ENCODE measurements at places on chromosomes 1 and 21.
A peak's percentile ranks its signal among the peaks of the same experiment; 100 is the strongest.

- no peak for DNase-seq
Measured at GRCh38 chr1:220124542-220124941, 30.6 kb downstream of the IARS2 start.

- DNase-seq: no peak
Measured at GRCh38 chr1:187045371-187045770, 216.6 kb downstream of the PLA2G4A start.

GRCh38 chr21:45226540-45227326 lies 61.0 kb downstream of the POFUT2 start:
- DNase-seq: peak; percentile 55

DNA sequence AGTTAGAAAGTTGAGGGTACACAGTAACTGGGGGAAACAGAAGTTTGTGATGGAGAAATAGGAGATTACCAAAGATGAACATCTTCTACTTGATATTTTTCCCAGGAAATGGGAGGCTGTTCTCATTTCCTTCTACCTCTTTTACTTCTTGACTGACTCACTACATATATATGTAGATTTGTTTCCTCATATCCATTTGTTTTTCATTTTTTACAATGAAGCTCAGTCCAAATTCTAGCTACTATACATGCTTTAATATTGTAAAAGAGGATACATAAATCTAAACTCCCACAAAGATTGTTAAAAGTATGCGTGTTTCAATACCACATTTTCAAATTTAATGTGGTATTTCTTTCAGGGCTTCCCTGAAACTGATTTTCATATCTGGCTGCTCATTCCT lies 366.6 kb upstream of the NCAM2 start:
- peak; percentile 15 for DNase-seq

DNA sequence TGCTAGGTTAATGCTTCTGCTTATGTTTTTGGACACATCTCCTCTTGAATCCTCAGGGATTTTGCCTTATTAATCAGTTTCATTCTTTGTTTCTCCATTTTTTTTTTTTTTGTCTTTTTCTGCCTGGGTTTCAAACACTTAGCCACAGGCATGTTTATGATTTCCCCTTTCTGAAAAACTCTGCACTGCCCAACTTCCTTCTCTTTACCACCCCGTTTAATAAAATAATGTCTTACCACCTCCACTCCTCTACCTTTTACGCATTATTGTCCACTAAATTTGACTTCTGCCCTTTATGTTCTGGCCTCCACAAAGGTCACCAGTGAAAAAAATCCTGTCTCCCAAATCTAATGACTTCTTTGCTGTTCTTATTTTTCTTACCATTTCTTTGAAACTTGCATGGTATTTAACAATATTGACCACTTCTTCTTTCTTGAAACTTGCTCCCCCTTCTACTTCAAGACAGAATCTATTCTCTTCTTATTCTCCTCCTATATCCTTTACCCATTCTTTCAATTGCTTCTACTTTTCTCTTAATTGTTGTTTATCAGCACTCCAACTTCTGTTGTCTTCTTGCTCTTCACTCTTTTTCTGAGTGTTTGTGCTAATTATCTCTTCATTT lies 150.3 kb downstream of the TNFSF18 start:
- DNase-seq: no peak

GRCh38 chr1:236175642-236176336 lies 33.5 kb downstream of the GPR137B start:
- no peak for DNase-seq

DNA sequence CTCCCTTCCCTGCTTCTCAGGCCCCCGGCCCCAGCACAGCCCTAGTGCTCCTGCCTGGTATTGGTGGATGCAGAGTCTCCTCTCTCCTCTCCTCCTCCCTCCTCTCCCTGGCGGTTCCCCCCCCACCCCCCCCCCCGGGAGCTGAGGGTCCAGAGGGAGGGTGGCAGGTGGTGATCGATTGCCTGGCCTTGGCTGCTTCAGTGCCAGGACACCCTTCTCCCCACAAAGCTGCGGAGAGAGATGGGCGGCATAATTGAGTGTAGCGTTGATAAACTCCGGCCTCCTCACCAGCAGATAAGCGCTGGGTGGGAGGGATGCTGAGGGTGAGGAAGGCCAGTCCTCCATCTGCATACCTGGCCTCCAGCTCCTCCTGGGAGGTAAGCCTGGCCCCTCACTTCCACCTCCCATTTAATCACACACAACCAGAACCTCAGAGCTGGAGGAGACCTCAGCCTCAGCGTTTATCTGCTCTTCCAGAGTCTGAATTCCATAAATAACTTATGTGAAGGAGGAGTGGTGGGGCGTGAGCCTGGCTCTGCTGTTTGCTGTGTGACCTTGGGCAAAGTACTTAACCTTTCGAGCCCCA lies 60.8 kb downstream of the LRRN2 start:
- no peak for DNase-seq

DNA sequence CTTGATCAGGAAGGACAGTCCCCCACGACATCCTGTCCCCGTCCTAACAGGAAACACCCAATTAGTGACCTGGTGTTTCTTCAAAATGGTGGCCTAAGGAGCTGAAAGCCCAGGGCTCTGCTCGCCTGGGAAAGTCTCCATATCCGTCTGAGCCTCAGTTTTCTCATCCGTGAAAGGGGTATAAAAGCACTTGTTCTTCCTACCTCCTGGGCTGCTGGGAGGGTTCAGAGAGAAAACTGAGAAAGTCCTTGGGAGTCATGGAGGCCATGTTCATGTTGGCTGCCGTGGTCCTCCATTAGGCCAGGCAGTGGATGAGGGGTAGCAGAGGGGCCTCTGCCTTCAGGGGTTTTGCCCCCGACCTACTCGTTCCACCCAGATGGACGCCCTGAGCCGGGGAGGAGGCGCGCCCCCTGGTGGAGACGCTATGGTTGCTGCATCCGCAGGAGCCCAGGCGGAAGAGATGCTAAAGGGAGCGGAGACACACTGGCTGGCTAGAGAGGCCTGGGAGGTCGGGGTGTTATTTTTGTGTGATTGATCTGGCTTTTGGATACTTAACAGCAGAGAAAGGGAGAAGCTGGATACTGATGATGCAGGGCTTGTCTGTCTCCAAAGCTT lies 113.5 kb downstream of the PRDM2 start:
- peak; percentile 6 for DNase-seq

- DNase-seq: peak; percentile 35
Measured at GRCh38 chr1:85290826-85291225, 14.4 kb upstream of the BCL10 start.

DNA sequence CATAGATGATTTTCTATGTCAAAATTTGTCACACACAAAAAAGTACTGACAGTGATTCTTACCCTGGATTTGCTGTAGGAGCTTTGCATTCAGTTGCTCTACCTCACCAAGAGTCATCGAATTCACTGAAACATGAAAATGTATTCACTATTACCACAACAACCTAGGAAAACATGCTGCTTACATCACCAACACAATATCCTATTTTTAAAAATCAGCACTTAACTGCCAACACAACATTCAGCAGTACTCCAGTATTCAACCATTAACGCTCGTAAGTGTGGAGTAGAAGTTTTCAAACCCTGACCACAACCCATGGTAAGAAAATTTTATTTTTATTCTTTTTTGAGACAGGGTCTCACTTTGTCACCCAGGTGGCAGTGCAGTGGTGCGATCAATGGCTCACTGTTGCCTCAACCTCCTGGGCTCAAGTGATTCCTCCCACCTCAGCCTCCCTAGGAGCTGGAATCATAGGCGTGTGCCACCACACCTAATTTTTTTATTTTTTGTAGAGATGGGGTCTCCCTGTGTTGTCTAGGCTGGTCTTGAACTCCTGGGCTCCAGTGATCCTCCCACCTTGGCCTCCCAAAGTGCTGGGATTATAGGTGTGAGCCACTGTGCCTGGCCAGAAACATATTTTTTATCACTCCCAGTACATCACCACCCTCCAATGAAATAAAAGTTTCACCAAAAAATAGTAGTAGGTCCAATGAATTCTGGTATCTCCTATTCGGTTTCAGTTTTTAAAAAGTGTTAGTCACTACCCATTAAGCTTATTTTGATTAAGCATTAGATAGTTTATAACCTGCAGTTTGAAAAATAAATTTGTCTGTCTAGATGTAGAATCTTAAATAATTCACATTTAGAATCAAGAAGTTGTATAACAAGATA lies 23.8 kb downstream of the C21orf91 start:
- no peak for DNase-seq

GRCh38 chr1:25662061-25662460 lies 45.5 kb downstream of the MAN1C1 start:
- no peak for DNase-seq

DNA sequence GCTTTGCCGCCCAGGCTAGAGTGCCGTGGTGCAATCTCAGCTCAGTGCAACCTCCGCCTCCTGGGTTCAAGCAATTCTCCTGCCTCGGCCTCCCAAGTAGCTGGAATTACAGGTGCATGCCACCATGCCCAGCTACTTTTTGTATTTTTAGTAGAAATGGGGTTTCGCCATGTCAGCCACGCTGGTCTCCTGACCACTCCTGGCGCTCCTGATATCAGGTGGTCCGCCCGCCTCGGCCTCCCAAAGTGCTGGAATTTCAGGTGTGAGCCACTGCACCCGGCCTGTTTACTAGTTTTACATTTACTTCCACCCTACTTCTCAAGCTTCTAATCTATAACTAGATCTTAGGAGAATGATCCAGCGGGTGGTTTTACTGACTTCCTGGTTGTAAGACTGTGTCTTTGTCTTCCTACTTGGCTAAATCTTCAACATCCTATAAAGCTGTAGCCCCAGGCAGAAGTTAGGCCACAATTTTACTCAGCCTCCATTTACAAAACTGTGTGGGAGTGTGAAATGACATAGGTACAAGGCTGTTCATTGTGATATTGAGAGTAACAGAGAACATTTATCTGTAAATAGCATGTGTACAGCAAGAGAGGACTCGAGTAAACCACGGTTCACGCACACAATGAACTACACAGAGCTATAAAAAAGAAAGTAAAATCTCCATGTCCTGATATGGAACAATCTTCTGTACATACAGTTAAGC lies 9.6 kb upstream of the POU2F1 start:
- DNase-seq: no peak

- DNase-seq: peak; percentile 71
Measured at GRCh38 chr1:186735463-186735862, 55.2 kb upstream of the PTGS2 start.

- no peak for DNase-seq
Measured at GRCh38 chr1:25973610-25974321, 24.1 kb downstream of the PAFAH2 start.

GRCh38 chr1:8216005-8216404 lies 101.9 kb upstream of the SLC45A1 start:
- DNase-seq: no peak

- DNase-seq: no peak
Measured at GRCh38 chr1:91682882-91683597, 182.4 kb downstream of the CDC7 start.

GRCh38 chr21:15224346-15225086 lies 159.7 kb upstream of the NRIP1 start:
- peak; percentile 97 for DNase-seq

DNA sequence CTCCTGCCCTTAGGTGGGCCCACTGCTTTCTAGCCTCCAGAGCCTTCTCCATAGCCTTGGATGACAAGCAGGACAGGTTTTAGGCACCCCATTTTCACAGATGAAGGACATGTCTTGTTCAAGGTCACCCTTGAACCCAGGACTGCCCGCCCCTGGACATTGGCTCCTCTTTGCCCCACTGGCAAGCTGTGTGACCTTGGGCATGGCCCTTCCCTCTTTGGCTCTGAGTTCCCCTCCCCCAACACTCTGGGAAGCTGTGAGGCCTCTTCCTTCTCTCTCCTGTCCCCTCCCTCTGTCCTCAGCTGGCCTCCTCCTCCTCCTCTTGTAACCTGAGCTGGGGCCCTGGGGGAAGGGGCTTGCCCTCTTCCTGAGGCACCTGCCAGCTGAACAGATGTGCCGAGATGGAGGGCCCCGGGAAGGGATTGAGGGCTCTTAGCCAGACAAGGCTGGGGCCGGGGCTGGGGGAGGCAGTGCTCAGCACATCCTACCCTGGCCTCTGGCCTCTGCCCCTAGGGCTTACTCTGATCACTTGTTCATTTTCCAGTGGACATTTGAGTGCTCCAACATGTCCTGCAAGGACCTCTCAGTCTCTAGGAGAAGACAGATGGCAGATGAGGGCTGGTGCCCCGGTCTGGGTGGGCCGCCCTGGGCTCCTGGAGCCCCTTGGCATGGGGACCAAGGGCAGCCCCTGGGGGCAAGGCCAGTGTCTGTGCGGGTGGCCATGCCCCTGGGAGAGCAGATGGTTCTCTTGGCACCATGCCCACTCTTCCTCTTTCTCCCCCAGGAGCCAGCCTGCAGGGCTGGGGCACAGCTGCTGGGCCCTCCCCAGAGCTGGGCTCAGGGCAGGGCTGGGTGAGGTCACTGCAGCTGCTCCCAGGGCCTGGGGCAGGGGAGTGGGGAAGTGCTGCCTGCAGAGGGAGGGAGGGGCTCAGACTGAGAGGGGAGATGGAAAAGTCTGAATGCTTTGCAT lies 10.7 kb downstream of the FOXO6 start:
- no peak for DNase-seq

GRCh38 chr1:71899881-71900280 lies 382.5 kb downstream of the NEGR1 start:
- no peak for DNase-seq

DNA sequence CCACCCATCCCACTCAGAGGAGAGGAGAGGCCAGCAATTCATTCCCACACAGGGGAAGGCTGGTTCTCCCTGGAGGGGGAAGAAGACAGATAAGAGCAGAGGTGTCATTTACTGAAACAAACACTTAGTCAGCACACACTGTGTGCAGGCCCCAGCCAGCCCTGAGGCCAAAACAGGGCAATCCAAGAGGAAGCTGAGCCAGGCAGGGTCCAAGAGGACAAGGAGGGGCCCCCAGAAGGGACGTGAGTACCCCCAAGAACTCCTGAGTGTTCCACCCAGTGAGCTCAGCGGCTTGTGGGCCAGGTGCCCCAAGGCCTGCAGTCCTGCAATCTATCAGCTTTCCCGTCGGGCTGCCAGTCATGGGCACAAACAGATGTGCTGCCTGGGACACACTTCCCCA lies 15.8 kb downstream of the ADGRB2 start:
- no peak for DNase-seq

DNA sequence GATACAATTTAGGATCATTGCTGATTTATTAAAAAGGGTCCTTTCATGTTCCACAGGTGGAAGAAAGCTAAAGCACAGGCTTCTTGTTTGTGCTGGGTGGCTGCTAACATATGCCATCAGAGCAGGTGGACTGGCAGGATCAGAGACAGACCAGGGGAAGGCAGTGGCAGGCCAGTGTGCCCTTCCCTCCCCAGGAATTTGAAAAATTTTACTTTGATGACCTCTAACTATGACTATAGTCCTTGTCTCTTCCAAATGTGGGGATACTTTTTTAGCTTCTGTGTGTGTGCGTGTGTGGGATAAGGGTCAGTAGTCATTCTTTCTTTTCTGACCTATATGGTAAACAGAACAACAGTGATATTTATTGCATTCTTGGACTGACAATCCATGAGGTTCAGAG lies 49.9 kb downstream of the LHX9 start:
- DNase-seq: peak; percentile 5

GRCh38 chr1:181296180-181296579 lies 187.1 kb upstream of the CACNA1E start:
- no peak for DNase-seq

- no peak for DNase-seq
Measured at GRCh38 chr1:180270530-180271271, 40.6 kb downstream of the LHX4 start.

All from ELR (cell line).